ENCODE measurements at places on chromosomes 2 and 18.
A peak's percentile ranks its signal among the peaks of the same experiment; 100 is the strongest.

- DNase-seq: peak; percentile 57
These were observed 6.7 kb downstream of the CTDSP1 start for GRCh38 chr2:218406209-218406948.

GRCh38 chr2:169716938-169717690 is 16.5 kb upstream of the KLHL23 start:
- no peak for DNase-seq

- no peak for DNase-seq
These were observed 55.5 kb downstream of the INHBB start for GRCh38 chr2:120401275-120402066.

- no peak for DNase-seq
These were observed 224.5 kb downstream of the CCDC102B start for GRCh38 chr18:69022426-69022825.

DNA sequence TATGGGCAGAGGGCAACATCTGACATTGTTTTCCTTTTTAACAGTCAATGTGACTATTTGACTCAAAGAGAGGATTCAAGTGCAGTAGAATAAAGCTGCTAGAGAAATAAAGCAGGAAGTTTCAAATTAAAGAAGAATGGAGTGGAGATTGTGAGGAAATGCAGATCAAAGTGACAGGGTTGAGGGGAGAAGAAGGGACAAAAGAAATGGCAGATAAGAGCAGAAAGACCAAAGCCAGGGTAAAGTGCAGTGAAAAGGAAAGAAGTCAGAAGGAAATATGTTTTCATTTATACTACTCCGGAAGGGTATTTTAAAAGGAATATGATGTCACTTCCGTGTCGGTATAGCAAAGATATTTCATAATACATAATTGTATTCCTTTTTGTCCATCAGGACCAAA is 297.5 kb upstream of the CRIM1 start:
- no peak for DNase-seq

DNA sequence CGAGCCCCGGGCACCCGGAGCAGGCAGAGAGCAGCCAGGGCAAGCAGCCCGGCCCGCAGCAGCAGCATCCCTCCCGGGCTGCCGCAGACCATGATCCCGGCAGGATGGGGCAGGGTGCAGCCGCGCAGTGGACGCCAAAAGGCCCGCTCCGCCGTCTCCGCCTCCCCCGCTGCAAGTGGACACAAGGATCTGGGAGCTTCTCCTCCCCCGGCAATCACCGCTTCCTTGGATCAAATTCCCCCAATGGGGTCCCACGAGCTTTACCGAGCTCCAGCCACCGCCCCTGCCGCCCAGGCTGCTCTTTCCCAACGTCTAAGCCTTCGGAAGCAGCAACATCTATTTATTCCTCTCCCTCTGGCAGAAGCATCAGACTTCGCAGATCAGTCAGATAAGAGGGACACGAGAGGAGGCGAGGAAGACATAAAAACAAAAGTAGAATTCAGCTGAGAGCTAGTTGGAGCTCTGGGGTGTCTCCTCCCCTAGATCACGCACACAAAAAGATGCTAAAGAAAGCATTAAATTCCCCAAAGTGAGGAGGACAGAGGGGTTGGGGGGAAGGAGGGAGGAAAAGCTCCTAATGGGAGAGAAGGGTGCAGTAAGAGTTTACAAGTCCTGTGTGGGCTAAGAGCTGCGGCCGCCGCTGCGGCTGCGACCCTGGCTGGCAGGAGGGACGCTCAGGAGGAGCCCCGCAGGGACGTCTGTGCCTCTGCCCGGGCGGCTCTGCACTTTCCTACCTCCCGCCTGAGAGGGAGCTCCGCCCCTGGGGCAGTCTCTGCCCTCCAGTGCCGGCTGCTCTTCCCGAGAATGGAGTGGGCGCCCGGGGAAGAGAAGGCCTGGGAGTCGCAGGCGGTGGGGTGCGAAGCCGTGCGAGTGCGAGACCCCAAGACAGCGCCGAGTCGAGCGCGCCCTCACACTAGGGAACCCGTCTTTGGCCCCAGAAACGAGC is at the start of gene FRZB:
FRZB (minus strand) TSS at position 177 of the 946 bp plus-strand sequence; CDS start at position 92, 85 bp downstream.
- peak; percentile 46 for DNase-seq

DNA sequence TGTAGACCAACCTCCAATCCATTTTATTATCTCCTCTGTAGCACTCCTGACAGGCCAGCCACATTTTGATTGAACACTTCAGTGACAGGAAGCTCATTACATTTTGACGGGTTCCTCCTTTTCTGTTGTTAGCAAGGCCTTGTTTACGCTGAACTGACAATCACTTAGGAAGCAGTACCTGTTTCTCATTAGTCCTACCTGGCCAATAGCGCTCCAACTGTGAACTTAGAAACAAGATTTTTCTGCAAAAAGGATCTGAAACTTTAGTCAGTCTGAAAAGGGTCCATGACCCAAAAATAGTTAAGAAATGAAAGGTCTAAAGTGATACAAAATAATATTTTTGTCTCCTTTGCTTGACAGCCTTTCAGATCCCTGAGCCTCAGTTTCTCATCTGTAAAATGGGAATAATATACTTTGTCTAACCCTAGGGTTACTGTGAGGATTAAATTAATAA is 119.6 kb upstream of the MSTN start:
- DNase-seq: no peak

DNA sequence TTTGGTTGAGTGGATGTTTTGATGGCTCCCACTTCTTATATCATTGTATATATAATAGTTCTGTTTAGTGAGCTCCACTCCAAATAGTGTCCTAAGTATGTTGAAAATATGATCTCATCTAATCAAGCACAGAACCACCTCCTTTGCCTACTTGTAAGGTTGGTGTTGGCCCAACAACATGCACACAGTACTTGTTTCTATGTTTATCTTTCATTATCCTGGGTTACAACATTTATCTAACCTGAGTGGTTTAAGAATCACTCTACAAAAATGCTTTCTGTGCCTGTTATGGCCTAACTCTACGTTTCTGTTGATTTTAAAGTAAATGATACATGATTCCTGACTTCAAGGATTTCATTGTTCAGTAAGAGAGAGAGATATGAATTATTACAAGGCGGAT is 281.9 kb downstream of the FIGN start:
- DNase-seq: no peak

DNA sequence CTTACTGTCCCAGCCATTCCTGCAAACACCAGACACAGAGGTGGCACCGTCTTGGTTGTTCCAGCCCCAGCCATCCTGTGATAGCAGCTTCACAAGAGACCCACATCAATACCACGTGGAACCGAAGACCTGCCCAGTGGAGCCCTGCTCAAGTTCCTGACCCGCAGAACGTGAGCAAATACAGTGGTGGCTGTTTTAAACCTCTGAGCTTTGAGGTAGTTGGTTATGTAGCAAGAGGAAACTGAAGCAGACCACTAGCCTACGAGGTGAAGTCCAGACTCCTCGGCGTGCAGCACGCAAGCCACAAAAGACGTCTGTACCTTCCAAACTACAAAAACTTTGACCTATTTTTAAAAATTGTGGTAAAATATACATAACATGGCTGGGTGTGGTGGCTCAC is 96.1 kb upstream of the ODC1 start:
- DNase-seq: no peak

DNA sequence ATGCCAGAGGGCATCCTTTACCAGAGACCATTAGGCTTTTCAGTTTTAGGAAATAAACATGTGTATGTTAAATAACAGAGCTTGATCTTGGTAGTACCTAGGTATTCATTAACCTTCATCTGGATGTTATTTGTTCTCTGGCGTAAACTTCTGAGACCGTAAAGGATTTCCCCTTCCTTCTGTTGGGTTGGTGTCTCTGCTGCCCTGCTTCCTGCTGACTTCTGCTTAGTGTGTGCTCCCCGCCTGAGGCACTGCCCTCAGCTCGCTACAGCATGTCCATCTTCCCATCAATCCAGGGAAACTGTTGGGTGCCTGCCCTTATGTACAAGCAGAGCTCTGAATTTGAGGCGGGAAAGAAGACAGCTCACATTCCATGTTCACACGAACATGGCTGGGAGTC is 177.9 kb downstream of the TPGS2 start:
- DNase-seq: no peak

DNA sequence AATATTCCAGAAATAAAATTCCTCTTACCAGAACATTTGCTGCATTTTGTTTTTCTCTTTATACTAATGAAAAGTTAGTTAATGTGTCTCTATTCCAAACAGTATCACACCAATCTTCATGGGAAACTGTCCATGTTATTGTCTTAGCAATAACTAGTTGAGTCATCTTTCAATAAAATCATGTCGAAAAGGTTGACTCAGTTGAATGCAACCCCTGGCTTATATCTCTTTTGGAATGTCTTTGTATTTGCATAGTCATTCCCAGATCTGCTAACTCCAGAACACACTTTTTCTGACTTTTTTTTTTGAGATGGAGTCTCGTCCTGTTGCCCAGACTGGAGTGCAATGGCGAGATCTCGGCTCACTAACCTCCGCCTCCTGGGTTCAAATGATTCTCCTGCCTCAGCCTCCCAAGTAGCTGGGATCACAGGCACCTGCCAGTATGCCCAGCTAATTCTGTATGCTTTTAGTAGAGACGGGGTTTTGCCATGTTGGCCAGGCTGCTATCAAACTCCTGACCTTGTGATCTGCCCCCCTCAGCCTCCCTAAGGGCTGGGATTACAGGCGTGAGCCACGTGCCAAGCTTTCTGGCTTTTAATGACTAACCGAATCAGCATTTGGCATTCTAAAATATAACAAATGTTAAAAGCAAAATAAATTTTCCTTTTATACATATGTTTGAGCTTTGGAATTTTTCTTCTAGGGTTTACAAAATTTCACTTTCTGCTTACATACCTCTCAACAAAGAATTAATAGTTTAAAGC is 133.2 kb upstream of the GULP1 start:
- DNase-seq: no peak

GRCh38 chr2:22002066-22002465 is 878.3 kb downstream of the TDRD15 start:
- no peak for DNase-seq

- no peak for DNase-seq
These were observed 36.9 kb downstream of the TRAK2 start for GRCh38 chr2:201414099-201415023.

DNA sequence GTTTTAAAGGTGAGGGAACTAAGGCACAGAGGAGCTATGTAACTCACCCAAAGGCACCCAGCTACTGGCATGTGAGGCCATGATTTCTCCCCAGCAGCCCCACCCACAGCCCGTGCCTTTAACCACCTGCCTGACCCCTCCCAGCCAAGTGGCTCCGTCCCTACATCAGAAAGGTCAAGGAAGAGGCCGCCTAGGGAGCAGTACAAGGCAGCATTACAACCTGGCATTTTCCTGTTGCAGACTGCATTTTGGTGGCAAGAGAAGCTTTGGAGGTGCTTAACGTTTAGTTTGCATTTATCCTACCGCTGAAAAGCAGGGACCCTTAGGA is 17.5 kb downstream of the STEAP3 start:
- no peak for DNase-seq

DNA sequence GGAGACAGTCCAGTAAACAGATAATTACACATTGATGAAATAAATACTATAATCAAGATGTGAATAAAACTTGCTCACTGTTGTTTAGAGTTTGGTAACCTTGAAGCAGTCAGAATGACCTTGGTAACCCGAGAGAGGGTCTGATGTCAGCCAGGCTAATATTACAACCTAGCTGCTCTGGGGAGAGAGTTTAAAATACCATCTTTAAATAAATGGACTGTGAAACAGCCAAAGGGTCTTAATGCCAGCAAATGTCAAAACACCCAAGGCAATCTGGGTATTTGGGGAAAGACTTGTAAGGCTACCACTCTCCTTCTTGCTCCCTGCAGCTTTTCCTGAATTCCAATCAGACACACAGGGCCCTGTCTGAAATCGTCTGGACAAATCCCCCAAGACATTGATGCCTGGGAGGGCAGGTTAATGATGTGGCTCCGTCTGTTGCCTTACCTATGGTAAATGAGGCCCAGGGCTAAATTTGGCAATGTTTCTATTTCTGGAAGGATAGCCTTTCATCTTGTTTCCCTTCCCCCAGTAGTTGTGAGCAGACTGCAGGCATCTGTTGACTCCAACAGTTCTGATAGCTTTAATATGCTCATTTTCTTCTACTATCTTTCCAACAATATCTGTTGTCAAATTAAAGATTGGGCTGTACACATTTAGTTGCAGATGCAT is 43.0 kb upstream of the ITGB6 start:
- no peak for DNase-seq

DNA sequence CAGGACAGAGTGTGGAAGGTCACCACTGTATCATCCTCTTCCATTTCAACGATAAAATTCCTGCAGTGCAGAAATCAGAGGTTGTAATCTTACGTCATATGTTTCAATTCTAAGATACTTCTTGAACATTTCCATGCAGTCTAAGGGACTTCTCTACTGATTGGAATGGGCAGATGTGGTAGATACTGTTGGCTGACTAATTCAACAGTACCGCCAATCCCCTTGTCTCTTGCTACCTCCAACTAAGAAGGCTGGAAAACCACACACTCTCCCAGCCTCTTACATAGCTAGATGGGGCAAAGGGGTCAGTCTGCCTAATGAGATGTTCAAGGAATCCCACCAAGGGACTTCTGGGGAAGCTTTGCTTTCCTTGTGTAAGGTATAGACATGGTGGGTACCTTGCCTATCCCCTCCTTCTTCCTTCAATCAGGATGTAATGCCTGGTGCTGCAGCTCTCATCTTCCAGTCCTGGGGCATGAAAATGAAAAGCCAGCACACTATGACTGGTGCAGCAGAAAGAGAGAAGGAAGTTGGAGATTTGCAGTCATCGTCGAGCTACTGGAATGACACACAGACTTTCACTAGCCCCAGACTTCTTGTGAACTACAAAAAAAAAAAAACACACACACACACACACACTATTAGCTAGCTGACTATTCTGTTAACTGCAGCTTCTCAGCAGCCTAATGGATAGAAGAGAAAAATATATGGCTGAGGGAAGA is 84.1 kb downstream of the ALPK2 start:
- no peak for DNase-seq

DNA sequence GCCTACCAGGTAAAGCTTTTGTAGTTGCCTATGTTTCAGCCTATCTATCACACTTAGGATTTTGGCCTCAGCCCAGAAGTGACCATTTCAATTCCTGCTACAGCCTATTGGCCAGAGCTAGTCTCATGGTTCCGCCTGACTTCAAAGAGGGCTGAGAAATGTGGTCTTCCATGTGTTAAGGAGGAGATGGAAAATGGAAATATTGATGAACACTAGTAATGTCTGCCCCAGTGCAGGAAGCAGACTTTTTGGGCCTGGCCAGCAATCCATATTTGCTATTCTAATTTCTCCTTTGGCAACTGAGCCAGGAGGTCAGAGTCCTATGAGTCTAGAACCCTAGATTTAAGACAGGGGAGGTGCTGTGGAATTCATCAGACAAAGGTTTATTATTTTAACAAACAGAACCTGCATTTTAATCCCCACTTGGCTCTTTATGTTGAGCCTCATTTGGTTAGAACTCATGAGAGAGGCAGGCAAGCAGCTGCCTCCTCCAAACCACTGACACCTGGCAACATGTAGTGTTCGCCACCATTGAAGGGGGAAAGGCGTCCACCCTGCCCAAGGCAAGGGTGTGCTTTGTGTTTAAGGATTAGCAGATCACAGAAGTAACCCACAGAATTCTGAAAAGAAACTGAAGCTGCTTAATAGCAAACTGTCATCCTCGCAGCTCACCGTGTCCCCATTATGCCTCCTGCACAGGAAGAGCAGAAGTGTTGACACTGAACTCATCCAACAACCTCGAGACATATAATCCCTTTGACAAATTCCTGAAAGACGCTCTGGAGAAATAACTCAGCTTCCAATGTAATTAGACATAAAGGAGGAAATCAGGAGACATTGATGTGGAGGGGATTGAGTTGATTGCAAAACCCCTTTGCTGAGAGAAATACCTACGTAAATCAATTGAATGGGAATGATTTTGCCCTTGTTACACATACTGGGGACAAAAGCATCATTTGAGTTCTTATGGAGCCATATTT is 47.7 kb upstream of the SCG2 start:
- DNase-seq: no peak

- DNase-seq: no peak
These were observed 68.9 kb downstream of the BIRC6 start for GRCh38 chr2:32425719-32426141.

Measured in forelimb muscle (tissue), 1 donor.